Tibial nerve (tissue), 4 donors: ENCODE measurements at places on chromosomes 4 and X.
A peak's percentile ranks its signal among the peaks of the same experiment; 100 is the strongest.

- no peak for DNase-seq
Measured at GRCh38 chr4:99670409-99671073, 12.9 kb upstream of the C4orf54 start.

GRCh38 chrX:133640161-133641015 lies 225.1 kb upstream of the GPC4 start:
- no peak for DNase-seq

DNA sequence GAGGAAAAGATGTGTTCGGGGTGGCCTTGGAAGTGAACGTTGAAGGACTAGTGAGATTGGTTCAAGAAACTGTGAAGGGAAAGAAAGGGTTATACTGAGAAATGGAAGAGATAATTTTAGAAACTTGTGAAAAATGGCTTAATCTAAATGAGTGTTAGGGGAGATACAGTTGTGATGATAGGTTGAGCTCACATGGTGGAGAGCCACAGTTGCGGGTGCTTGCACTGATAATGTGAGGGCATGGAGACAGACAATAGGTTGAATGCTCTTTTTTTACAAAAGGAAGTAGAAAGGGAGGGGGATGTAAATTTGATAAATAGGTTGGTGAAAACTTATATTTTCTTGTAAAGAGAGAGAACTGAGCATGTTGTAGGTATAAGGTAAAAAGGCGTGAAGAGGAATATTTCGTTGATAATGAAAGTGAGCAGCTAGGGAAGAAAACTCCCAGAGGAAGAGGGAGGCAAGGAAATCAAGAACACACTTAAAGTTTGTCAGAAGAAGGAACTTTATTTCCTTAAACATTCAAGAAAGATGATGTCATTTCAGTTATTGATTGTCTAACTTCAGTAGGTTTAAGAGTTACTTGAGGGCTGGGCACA lies 8.2 kb downstream of the AREG start:
- DNase-seq, result no peak

DNA sequence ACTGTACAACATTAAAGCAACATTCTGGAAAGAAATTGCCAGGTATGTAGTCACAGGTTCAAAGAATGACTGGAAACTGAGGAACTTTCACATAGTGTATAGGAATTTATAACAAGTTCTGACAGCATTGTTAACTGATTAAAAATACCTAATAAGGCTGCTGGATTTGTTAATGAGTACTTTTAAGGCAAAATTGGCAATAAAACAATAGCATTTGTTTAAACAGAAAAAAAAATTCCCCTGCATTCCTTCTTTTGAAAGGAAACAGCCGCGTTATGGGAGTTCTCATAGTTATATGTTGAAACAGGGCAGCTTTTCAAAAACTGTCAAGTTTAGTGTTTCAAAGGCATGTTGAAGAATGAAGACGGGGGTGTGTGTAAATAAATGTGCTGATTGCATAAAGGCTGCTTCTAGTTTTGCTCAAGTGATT lies 282.5 kb upstream of the FAT1 start:
- no peak for DNase-seq

GRCh38 chr4:144300616-144301015 lies 160.1 kb upstream of the GYPA start:
- DNase-seq, result no peak

- DNase-seq, result peak; percentile 54
Measured at GRCh38 chr4:173505924-173506518, 24.0 kb downstream of the HAND2 start.

DNA sequence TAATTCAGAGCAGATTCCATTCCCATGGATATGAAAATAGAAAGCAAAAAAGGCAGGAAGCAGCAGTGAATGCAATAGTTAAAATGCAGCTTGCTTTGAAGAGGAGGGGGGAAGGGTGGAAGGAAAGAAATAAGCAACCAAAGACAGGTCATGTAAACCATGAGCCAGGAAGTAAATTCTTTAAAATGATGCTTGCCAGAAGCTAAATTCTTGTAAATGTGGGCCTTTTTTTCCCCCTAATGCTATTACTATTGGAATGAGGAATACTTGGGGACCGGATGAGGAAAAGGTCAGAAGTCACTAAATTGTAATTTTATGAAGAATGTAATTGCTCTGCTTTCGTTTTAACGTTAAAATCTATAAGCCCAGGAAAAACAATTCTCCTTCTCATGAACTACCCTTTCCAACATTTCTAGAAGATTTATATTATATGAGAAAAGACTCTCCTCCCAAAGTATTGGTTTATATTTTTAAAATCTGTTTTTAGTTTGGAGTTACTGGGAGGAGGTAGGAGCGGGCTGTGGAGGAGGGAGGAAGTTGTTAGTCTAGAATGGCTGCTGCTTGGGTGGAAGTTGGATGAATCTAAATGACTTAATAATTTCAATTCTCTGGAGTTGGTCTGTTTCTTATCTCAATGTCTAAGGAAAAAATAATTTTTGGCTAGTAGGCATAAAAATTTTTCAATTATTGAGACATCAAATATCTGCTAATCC lies 77.6 kb upstream of the PCDH18 start:
- DNase-seq, result no peak

- DNase-seq, result no peak
Measured at GRCh38 chr4:128823025-128823661, 13.6 kb downstream of the JADE1 start.

GRCh38 chr4:122100508-122100907 lies 51.6 kb upstream of the BLTP1 start:
- no peak for DNase-seq

DNA sequence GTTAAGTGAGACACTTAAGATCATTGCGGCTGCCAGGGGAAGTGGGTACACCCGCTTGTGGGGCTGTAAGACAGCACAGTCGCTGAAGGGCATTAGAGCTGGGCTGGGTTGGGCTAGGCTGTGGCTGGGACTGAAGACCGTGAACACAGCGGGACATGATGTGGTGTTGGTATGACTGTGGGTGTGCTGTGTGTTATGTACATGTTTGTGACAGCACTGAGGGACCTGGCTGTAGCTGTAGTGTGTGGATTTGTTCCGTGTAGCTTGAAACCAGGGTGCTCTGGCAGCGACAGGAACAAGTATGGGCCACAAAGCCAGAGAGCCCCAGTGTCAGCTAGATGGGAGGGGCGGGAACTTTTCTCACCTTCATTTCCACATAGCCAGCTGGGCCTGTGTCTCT lies 82.1 kb downstream of the NHSL2 start:
- no peak for DNase-seq

GRCh38 chr4:141814499-141814898 lies 178.1 kb downstream of the IL15 start:
- no peak for DNase-seq

- DNase-seq, result no peak
Measured at GRCh38 chr4:48184882-48185281, 50.8 kb upstream of the TXK start.

- DNase-seq, result no peak
Measured at GRCh38 chr4:176902710-176903323, 110.1 kb upstream of the VEGFC start.

DNA sequence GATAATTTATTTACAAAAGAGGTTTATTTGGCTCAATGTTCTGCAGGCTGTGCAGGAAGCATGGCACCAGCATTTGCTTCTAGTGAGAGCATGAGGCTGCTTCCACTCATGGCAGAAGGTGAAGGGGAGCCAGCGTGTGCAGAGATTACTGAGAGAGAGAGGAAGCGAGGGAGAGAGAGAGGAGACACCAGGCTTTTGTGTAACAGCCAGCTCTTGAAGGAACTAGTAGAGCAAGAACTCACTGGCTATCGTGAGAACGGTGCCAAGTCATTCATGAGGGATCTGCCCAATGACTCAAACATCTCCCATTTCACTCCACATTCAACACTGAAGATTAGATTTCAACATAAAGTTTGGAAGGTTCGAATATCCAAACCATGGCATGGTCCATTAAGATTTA lies 12.7 kb downstream of the GUCY1A1 start:
- no peak for DNase-seq

- DNase-seq, result no peak
Measured at GRCh38 chr4:1044469-1045192, 33.2 kb downstream of the FGFRL1 start.

GRCh38 chr4:134308910-134309309 lies 107.3 kb upstream of the PABPC4L start:
- no peak for DNase-seq

DNA sequence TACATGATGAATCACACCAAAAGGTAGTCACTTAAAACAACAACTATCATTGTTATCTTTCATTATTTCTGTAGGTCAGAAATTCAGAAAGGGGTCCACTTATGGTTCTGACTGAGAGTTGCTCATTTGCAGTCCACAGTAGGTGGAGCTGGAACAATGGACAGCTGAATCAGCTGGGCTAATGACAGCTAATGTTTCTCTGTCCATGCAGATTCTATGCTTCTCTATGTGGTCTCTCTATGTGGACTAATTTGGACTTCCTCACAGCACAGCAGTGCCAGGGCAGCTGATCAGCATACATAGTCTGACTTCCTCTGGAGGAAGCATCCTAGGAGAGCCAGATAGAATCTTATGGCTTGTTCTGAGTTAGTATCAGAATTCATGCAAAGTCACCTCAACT lies 131.7 kb upstream of the INTU start:
- no peak for DNase-seq

- no peak for DNase-seq
Measured at GRCh38 chr4:181613200-181613599, 630.0 kb upstream of the TENM3 start.

GRCh38 chrX:3803713-3804112 lies 90.3 kb upstream of the PRKX start:
- DNase-seq, result no peak

- no peak for DNase-seq
Measured at GRCh38 chr4:170651786-170652185, 562.0 kb upstream of the AADAT start.

DNA sequence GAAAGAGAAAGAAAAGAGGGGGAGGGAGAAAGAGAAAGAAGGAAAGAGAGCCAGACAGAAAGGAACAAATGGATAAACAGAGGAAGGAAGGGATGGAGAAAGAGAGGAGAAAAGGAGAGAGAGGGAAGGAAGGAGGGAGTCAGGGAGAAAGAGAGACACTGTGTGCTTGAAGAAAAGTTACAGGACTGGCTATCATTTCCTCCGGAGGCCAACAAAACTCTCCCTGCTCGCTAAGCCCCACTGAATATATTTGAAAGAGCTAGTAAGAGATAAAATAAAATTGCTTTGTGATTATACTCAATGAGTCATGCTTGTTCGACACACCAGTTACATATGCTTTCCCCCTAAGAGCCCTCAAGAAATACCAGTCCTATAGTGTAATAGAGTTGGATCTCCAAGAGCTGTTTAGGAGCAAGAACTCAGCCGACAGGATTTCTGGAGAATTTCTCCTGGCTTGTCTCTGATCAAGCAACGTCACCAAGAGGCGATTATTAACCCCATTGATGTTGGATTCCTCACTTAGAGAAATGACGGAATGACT lies 102.2 kb downstream of the MXRA5 start:
- DNase-seq, result no peak

DNA sequence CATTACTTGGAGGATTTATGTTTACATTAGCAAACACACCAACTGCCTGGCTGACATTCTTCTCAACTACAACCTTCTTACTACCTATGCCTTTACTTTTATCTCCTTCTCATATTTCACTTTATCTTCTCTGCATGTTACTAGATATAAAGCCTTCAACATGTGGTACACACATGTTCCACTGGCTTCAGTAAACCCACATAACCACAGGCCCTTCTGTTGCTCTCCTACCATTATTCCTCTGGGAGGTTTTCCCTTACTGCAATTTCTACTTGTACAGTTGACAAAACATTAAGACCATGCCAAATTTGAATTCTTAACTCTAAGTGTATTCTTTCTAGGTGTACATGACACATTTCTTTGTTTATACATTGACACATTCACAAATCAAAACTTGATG lies 133.1 kb downstream of the ARAP2 start:
- no peak for DNase-seq

DNA sequence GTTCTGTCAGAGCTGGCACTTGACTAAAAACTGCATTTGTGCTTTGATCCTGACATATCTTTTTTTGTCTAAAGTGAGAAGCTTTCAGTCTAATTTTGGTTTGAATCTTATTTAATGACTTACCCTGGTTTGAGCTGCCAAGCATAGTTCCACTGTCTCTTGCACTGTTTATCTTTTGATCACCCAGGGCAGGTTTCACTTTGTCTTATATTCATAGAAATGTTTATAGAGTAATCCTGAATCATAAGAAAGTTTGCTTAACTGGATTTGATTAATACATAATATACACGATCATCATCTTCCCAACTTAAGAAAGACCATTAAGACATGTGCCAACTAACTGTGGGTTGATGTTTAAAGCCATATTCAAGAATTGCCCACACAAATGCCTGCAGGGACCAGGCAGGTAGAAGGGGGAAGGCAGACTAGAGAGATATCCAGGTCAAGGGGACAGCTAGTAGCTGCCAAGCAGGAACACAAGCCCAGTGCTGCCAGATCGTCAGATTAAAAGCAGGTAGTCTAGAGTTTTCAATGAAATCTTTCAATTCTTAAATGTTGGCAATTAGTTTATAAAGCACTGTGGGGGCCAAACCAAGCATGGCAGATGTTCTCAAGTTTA lies 1.9 kb downstream of the GK start:
- DNase-seq, result no peak

DNA sequence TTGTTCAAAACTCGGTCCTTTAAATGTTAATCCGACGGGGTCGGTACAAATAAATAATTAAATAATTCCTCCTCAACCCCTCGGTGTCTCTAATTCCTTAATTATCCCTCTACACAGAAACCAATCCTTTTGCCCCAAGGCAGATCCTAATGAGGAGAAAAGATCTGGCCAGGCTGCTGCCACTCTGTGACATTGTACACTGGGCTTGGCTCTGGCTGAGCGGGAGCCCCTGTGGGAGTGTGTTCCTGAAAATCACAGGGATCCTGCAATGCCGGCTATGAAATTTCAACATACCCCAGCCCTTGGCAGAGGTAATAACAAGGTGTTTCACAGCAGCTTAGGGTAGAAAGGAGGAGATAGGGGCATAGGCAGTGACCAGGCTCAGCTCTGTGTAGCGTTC lies 96.0 kb downstream of the DHRSX start:
- no peak for DNase-seq

DNA sequence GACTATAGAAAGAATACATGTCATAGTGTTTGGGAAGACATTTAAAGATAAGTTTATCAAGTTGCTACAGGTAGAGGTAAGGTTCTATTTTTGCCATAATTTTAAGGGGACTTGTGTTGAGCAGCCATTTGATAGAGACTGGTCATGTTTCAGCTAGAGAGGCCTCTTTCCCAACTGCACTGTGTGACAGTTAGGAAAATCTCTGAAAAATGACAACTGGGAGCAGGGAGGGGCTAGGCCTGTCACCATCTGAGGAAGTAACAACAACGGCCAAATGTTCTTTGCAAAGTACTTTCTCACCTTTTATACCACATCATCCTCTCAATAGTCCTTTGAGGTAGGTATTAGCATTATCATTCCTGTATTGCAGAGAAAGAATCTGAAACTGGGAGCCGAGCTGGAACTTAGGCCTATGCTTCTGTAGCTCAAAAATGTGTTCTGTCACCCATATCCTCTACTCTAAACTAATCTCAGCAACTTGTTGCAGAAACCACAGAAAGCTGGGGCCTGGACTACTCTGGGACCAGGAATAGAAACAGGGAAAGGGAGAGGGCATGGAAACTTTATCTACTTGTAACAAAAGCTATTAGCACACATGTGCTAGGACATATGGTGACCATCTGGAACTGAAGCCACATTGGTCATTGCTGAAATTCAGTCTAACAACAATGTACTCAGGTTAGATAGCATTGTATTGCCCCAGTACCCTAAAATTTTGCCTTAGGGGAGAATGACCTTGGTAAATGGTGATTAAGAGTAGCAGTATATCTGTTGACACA lies 198.9 kb downstream of the MID1IP1 start:
- DNase-seq, result no peak

GRCh38 chr4:93693141-93693540 lies 135.4 kb upstream of the ATOH1 start:
- DNase-seq, result no peak

GRCh38 chr4:10684631-10685030 lies at the start of gene CLNK:
Gene CLNK (minus strand): TSS chr4:10684768. CDS start chr4:10667869, 16,899 bp downstream.
- no peak for DNase-seq
